ENCODE measurements at places on chromosomes 3 and 15. TPM values are rescaled to one million over a fixed set of nuclear protein-coding genes. Genes with fewer than 3 reads are reported as not detected.

DNA sequence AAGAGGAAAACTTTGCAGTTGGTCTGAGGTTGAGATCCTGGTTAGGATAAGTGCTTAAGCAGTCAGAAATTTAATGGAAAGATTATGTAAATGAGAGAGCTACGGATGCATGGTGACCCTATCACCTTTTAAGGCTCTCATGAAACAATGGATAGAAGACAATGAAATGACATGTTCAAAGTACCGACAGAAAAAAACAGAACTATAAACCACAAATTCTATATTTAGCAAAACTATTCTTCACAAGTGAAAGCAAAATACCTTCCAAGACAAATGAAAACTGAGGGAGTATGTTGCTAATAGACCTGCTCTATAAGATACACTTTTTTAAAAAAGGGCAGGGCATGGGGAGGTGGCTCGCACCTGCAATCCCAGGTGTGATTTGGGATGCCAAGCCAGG is 32.2 kb downstream of the DNAAF4 start:
- DNase-seq, result no peak

HTR3E gene
- total RNA-seq, result not detected

- DNase-seq, result no peak
Measured at GRCh38 chr15:85578941-85579701, 198.7 kb downstream of the AKAP13 start.

DNA sequence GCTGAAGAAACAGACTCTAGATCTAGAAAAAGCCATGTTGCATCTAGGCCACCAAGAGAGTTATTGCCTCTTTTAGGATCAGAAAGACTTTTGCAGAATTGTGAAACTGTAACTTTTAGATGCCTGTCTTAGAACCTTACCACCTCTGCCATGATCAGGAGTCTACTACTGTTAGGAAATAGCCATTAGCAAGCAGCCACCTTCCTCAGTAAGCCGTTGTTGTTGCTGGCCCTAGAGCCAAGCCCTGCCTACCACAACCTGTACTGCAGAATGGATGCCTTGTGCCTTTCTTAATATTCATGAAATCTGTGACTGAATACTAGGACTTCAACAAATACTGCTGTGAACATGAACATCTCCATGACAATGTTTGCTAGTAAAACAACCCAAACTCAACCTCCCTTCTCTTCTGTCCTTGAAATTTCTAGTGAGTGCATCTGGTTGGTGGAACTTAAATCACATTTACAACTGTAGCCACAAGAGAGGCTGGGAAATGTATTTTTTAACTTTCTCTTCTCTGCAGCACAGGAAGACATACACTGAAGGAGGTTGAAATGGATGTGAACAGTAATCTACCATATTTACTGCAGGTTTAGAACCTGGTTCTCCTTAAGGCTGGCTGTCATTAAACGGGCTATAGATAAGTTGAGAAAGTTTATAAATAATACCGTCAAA is 20.7 kb downstream of the RASA2 start:
- no peak for DNase-seq

GRCh38 chr3:131503320-131503635 is 507 bp upstream of the MRPL3 start:
- no peak for DNase-seq

DNA sequence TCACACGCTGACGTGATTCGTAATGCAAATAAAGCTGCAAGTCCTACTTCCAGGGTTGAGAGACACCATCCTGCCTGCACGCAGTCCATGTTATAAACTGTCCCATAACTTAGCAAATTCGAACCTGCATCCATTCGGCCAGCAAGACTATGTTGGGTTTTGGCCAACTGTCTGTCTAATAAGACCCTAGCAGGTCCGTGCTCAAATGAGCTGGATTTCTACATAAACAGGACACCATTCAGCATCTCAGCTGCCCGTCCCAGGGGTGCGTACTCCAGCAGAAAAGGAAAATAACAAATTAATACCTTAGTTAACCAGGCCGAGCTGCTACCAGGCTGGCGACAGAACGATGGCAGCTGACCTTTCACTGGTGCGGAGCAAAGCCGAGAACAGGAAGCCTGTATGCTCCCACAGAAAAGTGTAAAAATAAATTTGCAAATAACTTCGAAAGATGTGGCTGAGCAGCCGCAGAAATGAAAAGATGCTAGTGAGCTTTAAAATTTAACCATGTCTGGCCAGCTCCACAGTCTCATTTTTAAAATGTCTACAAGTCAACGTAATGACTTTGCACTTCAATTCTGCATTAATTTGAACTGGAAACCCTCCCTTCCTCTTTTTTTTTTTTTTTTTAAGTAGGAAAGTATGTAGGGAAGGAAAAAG is 97.1 kb upstream of the SNRPA1 start:
- DNase-seq, result no peak

STAB1 gene
- 0.14 TPM for total RNA-seq

All from epithelial cell of proximal tubule (primary cell).